ENCODE measurements at places on chromosomes 16 and 17.
A peak's percentile ranks its signal among the peaks of the same experiment; 100 is the strongest.

GRCh38 chr17:54518706-54519105 is 381.9 kb upstream of the TOM1L1 start:
- DNase-seq = no peak
- no peaks in the 10 kb centered on the region for H3K36me3 ChIP-seq
- H3K4me1 ChIP-seq = no peaks in the 10 kb centered on the region
- no peak overlapping the region for H3K27ac ChIP-seq

GRCh38 chr16:51062039-51062438 is 89.0 kb downstream of the SALL1 start:
- DNase-seq = no peak
- no peaks in the 10 kb centered on the region for H3K36me3 ChIP-seq
- no peak overlapping the region for H3K4me3 ChIP-seq
- H3K27ac ChIP-seq = no peak overlapping the region
- no peaks in the 10 kb centered on the region for H3K4me1 ChIP-seq

GRCh38 chr17:77498091-77498741 is 357.4 kb downstream of the SEC14L1 start:
- DNase-seq = no peak
- no peak overlapping the region for H3K27ac ChIP-seq
- H3K27me3 ChIP-seq = no peaks in the 10 kb centered on the region
- no peak overlapping the region for H3K4me3 ChIP-seq
- H3K4me1 ChIP-seq = no peaks in the 10 kb centered on the region

DNA sequence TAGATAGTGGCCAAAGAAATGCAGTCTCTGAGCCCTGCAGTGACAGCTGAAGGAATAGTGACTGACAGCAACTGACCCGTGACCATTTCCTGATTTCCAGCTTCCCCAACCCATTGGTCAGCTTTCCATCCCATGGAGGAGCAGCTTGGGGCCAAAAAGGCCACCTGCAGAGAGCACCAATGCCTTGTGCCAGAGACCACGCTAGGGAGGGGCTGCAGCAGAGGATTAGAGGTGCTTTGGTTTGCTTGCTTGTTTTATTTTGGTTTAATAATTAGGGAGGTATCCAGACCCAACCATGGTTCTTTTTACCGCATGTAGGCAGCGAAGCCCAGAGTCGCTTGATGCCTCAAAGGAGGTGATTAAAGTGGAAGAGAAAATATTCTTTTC is 61.3 kb upstream of the SIAH1 start:
- no peak for DNase-seq
- no peaks in the 10 kb centered on the region for H3K27me3 ChIP-seq
- peaks cover 8% of the 10 kb centered on the region for H3K4me1 ChIP-seq
- no peak overlapping the region for H3K4me3 ChIP-seq

DNA sequence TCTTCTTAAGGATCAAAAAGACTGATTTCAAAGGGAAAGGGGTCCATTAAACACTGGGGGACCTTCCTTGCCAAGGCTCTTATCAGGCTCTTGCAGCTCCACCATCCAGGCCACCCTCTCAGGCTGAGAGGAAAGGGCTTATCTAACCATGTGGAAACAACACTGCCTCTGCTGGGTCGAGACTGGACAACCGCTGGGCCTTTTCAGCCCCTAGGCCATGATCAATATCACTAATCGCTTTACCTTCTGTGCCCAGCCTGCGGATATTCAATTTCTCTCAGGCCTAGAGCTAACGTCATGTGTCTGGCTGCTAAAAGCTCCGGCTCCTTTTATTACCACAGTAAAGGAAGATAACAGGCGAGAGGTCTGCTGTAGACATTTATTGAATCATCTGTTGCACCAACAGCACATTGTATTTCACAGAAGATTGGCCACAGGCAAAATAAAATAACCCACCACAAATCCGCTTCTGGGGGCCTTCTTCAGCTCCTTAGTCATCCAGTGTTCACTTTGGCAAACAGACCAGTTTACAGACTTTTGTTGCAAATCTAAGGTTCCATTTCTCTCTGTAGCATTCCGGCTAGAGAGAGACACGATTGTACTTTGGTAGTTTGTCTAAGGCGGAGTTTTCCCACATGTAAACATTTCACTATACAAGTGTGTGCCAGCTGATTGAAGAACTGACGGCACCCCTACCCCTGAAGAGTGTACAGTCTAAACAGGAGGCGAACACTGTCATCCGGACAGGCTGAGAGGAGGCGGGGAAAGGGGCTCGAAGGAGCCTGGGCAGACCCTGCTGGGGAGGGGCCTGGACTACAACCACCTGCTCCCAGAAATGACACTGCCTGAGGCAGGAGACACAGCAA is 13.9 kb downstream of the CYB561 start:
- H3K4me3 ChIP-seq = no peak overlapping the region
- peak overlapping the region; percentile 74 for H3K27ac ChIP-seq
- H3K36me3 ChIP-seq = peaks cover 46% of the 10 kb centered on the region
- peaks cover 31% of the 10 kb centered on the region for H3K4me1 ChIP-seq
- no peaks in the 10 kb centered on the region for H3K27me3 ChIP-seq

DNA sequence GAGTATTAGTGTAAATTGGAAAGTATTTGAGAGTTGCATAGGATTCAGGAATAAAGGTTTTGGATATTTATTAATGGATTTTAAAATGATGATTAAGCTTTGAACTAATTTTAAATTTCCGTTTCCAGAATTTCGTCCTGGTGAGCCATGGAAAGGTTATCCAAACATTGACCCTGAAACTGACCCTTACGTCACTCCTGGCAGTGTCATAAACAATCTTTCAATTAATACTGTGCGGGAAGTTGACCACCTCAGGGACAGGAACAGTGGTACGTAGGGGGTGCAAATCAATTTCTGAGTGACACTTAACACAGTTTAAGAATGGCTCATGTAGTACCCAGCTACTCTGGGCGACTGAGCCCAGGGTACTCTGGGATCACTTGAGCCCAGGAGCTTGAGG is 29.1 kb upstream of the SLC5A11 start:
- no peaks in the 10 kb centered on the region for H3K4me1 ChIP-seq
- no peak overlapping the region for H3K27ac ChIP-seq
- no peaks in the 10 kb centered on the region for H3K27me3 ChIP-seq
- peaks cover 94% of the 10 kb centered on the region for H3K36me3 ChIP-seq
- DNase-seq = no peak

DNA sequence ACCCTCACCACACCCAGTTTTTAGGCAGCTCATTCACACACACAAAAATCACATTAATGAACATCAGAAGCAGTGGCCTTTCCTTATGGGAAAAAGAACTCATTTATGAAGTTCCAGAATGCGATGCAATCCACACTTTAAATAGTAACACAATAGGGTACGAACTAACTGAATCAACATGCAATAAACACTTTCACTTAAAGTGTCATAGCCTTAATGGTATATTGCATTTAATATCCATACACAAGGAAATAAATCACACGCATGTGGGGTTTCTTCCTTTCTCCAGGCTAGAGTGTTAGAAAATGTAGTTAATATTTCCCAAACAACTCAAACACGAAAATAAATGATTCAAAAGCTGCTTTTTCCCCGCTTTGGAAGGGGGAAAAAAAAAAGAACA is 19.7 kb downstream of the ADCY9 start:
- no peaks in the 10 kb centered on the region for H3K36me3 ChIP-seq
- DNase-seq = no peak
- no peaks in the 10 kb centered on the region for H3K4me1 ChIP-seq
- H3K4me3 ChIP-seq = no peak overlapping the region

DNA sequence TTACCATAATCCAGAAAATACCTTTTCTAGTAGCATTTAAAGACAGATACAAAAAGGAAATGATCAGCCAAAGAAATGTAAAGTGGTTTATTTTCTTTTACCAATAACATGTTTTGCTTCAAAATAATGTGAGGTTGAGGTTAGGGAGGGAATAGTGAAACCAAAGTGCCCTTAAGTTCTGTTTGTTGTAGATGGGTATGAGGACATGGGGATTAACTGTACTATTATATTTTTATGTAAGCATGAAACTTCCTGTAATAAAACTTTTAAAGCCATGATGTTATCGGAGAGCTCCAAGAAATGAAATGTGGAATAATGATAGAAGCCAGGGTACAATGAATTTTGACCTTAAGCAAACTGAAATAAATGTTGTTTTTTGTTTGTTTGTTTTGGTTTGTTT is 9.9 kb downstream of the C16orf46 start:
- H3K4me1 ChIP-seq = peaks cover 29% of the 10 kb centered on the region
- DNase-seq = no peak
- no peaks in the 10 kb centered on the region for H3K36me3 ChIP-seq
- no peak overlapping the region for H3K4me3 ChIP-seq
- no peaks in the 10 kb centered on the region for H3K27me3 ChIP-seq

DNA sequence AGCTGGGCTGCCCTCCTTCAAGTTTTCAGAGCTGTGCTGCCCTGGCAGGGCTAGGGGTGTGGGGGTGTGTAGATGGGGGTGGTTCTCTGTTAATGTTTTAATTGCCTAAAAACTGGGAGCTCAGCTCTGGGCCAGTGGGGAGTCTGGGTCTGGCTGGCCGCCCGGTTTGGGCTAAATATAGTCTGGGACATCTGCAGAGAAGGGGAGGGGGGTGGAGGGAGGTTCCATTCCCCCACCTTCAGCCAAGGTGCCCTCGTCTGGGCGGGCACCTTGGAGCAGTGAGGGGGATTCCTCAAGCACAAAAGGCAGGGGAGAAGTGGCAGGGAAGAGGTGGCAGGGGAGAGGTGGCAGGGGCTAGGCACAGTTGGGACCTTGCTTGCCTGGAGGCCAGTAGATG is 13.0 kb downstream of the RARA start:
- peaks cover 58% of the 10 kb centered on the region for H3K4me1 ChIP-seq
- no peaks in the 10 kb centered on the region for H3K27me3 ChIP-seq
- peak overlapping the region; percentile 9 for H3K4me3 ChIP-seq
- DNase-seq = no peak
- H3K27ac ChIP-seq = peak overlapping the region; percentile 97

GRCh38 chr16:81932668-81933067 is 78.6 kb downstream of the SDR42E1 start:
- H3K4me1 ChIP-seq = peaks cover 11% of the 10 kb centered on the region
- no peak for DNase-seq
- no peak overlapping the region for H3K4me3 ChIP-seq
- H3K36me3 ChIP-seq = no peaks in the 10 kb centered on the region
- no peaks in the 10 kb centered on the region for H3K27me3 ChIP-seq

- peaks cover 55% of the 10 kb centered on the region for H3K36me3 ChIP-seq
- DNase-seq = no peak
- no peak overlapping the region for H3K4me3 ChIP-seq
- H3K27ac ChIP-seq = no peak overlapping the region
- no peaks in the 10 kb centered on the region for H3K4me1 ChIP-seq
Measured at GRCh38 chr17:18356624-18357023, 6.7 kb downstream of the SHMT1 start.

- H3K27me3 ChIP-seq = no peaks in the 10 kb centered on the region
- H3K4me3 ChIP-seq = no peak overlapping the region
- DNase-seq = no peak
- H3K4me1 ChIP-seq = peaks cover 84% of the 10 kb centered on the region
- peak overlapping the region; percentile 100 for H3K27ac ChIP-seq
Measured at GRCh38 chr17:40487371-40488020, 13.9 kb downstream of the TNS4 start.

GRCh38 chr16:105521-105920 is 27.5 kb downstream of the MPG start:
- H3K27me3 ChIP-seq = no peaks in the 10 kb centered on the region
- no peaks in the 10 kb centered on the region for H3K4me1 ChIP-seq
- H3K4me3 ChIP-seq = no peak overlapping the region
- H3K36me3 ChIP-seq = peaks cover 66% of the 10 kb centered on the region
- no peak overlapping the region for H3K27ac ChIP-seq

DNA sequence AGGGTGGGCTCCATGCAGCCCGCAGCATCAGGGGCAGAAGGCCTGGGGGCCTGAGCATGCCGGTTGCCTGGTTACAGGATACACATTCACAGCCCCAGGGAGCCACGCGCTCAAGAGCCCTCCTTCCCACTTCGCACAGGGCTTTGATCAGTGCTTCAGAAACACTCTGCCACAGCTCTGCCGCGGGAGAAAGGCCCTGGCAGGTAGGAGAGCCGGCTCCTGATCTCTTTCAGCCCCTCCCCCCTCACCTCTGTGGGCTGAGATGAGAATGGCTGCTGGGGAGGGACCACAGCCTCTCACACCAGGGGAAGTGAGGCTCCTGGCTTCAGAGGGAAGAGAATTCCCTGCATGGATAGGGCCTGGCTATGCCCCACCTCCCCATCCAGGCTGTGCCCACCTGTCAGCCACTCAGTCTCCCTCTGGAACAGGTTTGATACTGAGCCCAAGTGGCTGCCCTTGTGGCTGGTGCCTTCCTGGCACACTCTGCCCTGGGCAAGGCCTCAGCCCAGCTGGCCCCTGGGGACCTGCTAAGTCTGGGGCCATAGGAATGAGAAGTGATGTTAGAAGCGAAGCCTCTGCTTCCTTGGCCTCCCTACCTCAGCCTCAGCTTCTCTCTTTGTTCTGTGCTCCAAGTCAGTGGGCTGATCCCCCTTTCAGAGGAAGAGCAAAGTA is 8.6 kb downstream of the DOK4 start:
- H3K4me3 ChIP-seq = no peak overlapping the region
- DNase-seq = no peak
- H3K27ac ChIP-seq = no peak overlapping the region
- peaks cover 5% of the 10 kb centered on the region for H3K36me3 ChIP-seq
- no peaks in the 10 kb centered on the region for H3K27me3 ChIP-seq

- no peaks in the 10 kb centered on the region for H3K27me3 ChIP-seq
- no peak overlapping the region for H3K4me3 ChIP-seq
- no peaks in the 10 kb centered on the region for H3K36me3 ChIP-seq
- H3K27ac ChIP-seq = no peak overlapping the region
- H3K4me1 ChIP-seq = peaks cover 7% of the 10 kb centered on the region
Measured at GRCh38 chr17:83200231-83200699, 120.9 kb downstream of the METRNL start.

DNA sequence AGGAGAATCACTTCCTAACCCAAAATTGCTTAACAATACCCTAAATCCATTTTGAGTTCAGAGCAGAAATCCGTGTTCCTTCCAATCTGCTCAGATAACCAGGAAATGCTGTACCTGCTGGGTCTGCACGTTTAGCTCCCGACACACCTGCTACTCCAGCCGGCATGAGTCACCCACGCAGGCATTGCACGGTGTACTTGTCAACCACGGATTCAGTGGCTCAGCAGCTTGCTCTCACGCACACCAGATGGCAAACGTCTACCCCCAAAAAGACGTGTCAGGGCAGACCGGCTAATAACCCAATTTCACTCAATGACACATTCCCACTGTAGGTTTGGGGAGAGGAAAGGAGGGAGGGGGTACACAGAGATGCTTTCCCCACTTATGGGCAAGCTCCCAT is 468.1 kb downstream of the SOX9 start:
- peaks cover 30% of the 10 kb centered on the region for H3K36me3 ChIP-seq
- H3K4me3 ChIP-seq = peak overlapping the region; percentile 94
- H3K27ac ChIP-seq = peak overlapping the region; percentile 96
- H3K27me3 ChIP-seq = no peaks in the 10 kb centered on the region
- DNase-seq = peak; percentile 99

DNA sequence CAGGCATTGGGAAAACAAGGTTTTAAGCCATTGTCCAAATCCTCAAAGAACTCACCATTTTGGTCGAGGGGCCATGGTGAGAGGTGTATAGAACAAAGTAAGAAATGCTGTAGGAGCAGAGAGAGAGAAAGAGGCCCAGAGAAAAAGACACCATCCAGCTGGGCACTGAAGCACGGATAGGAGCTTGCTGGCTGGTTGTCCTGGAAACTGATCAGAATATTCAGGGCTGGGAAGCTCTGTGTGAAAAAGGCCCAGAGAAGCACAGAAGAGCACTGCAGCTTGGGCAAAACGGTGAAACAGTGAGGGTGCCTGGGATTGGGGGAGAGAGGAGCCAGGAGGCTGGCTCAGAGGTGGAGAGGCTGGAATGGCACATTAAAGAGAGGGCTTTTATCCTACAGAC is 16.5 kb downstream of the HS3ST3B1 start:
- no peaks in the 10 kb centered on the region for H3K27me3 ChIP-seq
- no peaks in the 10 kb centered on the region for H3K36me3 ChIP-seq
- H3K27ac ChIP-seq = no peak overlapping the region
- H3K4me1 ChIP-seq = no peaks in the 10 kb centered on the region

GRCh38 chr17:77717941-77718668 is 240.4 kb upstream of the TNRC6C start:
- no peak overlapping the region for H3K27ac ChIP-seq
- H3K4me1 ChIP-seq = no peaks in the 10 kb centered on the region
- no peak overlapping the region for H3K4me3 ChIP-seq
- H3K27me3 ChIP-seq = peaks cover 16% of the 10 kb centered on the region
